ENCODE measurements at places on chromosomes 12 and 14. TPM values are rescaled to one million over a fixed set of nuclear protein-coding genes. Genes with fewer than 3 reads are reported as not detected.

DNA sequence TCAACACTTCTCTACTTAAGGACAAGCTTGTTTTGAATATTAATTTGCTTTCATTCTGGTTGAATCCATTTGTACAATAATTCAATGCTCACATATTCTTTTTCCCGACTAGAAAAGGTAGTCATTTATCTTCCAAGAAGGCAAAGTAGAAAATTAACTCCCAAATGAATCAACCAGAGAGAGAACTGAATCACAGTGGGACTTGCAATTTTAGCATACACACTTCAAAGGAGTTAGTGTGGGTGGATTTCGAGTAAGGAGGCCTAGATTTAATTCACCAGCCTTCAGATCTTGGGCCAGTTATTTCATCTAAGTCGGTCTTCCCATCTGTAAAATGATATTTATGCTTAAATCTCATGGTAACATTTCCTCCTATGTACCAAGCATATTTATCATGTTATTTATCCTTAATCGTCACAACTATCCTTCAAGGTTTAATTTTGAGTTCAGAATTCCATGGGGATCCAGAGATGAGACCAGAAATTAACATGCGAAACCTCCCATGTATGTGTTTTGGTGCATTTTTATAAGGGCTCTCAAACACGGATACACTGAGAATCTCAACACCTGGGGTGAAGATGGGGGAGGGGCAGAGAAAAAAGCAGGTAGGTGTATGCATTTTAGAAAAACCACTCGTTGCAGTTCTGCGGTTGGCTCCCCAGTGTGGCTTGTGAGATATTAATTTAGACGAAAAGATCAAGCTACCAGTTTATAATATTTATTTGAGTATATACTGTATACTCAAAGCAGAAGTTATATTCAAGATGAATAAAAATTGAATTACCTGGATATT is 38.9 kb upstream of the IL22 start:
- peaks cover 13% of the 10 kb centered on the region for H3K36me3 ChIP-seq
- H3K4me3 ChIP-seq: no peak overlapping the region
- no peak overlapping the region for H3K27ac ChIP-seq

Gene NRXN3
- 1.6 TPM for polyA plus RNA-seq

GRCh38 chr14:20934148-20934762 is 21.0 kb upstream of the RNASE2 start:
- H3K27ac ChIP-seq: no peak overlapping the region
- no peak overlapping the region for H3K4me3 ChIP-seq
- H3K27me3 ChIP-seq: peaks cover 14% of the 10 kb centered on the region
- DNase-seq: peak; percentile 27

DNA sequence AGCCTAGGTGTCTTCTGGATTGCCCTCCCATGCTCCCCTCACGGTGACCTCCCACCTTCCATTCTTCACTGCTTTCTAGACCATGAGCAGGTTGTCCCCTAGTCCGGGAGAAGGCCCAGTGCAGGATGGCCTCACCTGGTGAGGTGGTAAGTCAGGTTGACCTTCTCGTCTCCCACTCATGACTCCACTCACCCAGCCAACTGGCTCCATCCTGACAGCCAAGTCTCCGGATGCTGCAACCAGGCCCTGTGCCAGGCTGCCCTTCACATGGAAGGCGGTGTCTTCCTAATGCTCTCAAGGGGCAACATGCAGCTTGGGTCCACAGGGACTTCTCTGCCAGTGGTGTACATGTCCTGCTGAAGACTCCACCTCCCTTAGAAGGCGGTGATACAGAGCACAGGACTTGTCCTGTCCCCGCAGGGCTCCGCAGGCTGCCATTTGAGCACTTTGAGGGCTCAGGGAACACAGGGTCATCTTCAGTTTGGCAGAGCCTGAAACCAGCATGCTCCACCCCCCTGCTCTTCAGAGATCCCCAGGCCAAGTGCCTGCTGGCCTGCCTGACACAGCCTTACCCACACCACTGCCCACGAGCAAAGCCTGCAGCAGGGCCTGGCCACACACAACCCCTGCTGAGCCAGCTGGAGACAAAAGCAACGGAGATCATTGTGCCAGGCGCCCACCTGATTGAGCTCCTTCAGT is 25.4 kb downstream of the BATF start:
- H3K4me1 ChIP-seq: no peaks in the 10 kb centered on the region
- H3K27me3 ChIP-seq: no peaks in the 10 kb centered on the region
- H3K36me3 ChIP-seq: no peaks in the 10 kb centered on the region
- H3K27ac ChIP-seq: no peak overlapping the region

Gene ADAMTS20
- not detected for polyA plus RNA-seq

Gene CD4
- 0.02 TPM for polyA plus RNA-seq

DNA sequence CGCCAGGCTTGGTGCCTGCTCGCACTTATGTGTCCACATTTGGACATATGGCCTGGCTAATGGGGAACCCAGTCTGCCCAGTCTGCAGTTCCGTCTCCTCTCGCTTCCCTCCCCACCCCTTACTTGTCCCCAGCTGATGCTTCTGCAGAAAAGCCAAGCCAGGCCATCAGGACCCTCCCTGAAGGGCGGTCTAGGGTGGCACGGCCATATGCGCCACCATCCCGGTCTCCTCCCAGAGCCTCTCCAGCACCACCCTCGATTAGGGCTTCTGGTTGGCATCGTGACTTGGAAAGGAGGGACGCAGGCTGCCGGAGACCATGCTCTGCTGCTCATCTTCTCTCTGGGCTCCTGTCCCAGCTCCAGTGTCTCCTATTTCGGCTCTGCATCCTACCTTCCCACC is 54.6 kb downstream of the CALM1 start:
- H3K27me3 ChIP-seq: no peaks in the 10 kb centered on the region
- H3K36me3 ChIP-seq: no peaks in the 10 kb centered on the region
- peak overlapping the region; percentile 98 for H3K27ac ChIP-seq

- no peaks in the 10 kb centered on the region for H3K27me3 ChIP-seq
- no peak overlapping the region for H3K27ac ChIP-seq
- H3K4me1 ChIP-seq: no peaks in the 10 kb centered on the region
- H3K36me3 ChIP-seq: no peaks in the 10 kb centered on the region
- no peak for DNase-seq
These were observed 61.9 kb upstream of the IFNG-AS1 start for GRCh38 chr12:67927324-67927723.

- peaks cover 13% of the 10 kb centered on the region for H3K27me3 ChIP-seq
- H3K4me3 ChIP-seq: no peak overlapping the region
- no peak overlapping the region for H3K27ac ChIP-seq
These were observed 1.5 kb downstream of the OR4E1 start for GRCh38 chr14:21672116-21672515.

DNA sequence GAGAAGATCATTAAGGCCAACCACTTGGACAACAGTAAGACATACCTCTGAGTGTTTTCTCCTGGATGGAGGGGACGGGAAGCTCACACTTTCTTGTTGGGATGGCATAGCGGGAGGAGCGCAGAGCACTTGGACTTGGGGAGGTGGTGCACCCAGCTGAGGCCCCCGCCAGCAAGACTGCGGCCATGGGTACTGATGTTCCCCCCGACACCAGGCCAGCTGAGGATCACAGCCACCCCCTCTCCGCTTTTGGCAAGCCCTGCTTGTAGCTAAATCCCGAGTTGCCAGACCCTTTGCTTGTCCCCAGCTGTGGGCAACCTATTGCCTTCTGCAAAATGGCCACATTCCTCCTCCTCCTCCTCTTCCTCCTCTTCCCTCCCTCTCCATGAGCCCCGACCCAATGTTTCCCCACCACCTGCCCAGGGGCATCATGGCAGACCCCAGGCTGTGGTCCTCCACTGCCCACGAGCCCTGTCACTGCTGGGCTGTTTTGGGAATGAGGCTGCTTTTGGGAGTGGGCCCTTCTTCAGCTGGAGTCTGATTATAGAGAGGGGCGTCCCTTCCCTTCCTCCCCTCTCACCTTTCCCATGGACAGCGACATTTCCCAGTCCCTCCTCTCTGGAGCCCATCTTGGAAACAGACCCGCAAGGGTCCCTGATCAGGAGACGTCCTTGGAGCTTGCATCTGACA is 62.8 kb downstream of the PRMT8 start:
- H3K4me3 ChIP-seq: no peak overlapping the region
- H3K27me3 ChIP-seq: no peaks in the 10 kb centered on the region
- no peak for DNase-seq
- no peak overlapping the region for H3K27ac ChIP-seq

DNA sequence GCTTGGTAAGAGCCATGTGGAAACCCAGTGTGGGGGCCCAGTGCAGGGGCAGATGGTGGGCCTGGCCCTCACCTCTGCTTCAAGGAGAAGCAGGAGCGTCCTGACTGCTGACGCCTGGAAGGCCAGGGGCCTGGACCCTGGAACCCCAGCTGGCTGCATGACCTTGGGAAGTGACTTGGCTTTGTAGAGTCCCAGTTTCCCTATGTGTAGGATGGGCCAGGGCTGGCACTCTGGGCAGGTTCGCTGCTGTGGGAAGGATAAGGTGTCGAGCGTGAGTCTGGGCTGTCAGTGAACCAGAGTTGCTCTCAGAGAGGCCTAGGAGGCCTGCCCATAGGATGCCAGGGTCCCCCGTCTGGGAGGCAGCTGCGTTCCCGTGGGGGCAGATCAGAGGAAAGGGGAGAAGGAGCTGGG is 43.2 kb downstream of the TRAFD1 start:
- no peaks in the 10 kb centered on the region for H3K27me3 ChIP-seq
- H3K27ac ChIP-seq: no peak overlapping the region
- DNase-seq: no peak

DNA sequence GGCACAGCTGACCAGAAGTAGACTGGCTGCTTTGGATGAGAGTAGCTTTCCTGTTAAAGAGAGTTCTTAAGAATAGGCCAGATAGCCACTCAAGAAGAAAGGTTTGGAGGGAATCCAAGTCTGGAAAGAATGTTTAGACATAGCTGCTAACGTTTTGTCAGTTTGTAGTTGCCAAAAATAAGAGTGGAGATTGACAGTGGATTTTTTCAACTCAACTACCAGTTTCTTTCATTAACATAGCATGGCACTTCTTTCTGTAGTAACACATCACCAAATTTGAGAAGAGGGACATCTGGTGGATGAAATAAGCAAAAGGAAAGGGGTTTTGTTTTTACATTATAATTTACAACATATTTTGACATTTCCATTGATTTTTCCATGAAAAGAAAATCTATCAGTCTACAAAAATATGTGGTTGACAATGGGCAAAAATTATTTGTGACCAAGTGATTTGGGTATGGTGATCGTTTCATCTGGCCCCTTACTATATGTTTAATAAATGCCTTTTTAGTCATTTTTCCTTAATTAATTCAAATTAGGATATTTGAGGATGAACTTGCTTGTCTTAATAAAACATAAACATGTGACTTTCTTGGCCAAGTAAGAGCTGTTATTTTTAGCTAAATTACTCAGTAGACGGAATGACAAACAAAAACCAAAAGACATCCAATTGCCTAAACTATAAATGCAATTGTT is 71.1 kb downstream of the PTPRR start:
- DNase-seq: peak; percentile 5
- H3K27ac ChIP-seq: no peak overlapping the region
- H3K4me1 ChIP-seq: peaks cover 3% of the 10 kb centered on the region
- no peak overlapping the region for H3K4me3 ChIP-seq

DNA sequence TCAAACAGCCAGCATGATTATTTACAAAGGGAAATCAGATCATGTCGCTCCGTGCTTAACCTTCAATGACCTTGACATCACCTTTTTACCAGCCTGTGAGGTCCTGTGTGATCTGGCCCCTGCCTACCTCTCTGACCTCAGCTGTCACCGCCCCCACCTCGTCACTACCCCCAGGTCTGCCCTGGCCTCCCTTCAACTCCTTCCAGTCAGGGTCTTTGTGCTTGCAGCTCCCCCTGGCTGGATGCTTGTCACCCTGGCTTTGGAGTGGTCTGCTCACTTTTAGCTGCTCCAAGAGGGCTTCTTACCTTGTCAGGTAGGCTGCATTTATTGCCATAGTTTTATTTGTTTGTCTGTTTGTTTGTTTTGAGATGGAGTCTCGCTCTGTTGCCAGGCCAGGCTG is 8.2 kb upstream of the MAX start:
- H3K36me3 ChIP-seq: no peaks in the 10 kb centered on the region
- no peaks in the 10 kb centered on the region for H3K27me3 ChIP-seq
- H3K4me3 ChIP-seq: no peak overlapping the region
- no peak overlapping the region for H3K27ac ChIP-seq
- no peak for DNase-seq

Gene HPD
- polyA plus RNA-seq: 1.9 TPM

- peak overlapping the region; percentile 83 for H3K27ac ChIP-seq
- no peak overlapping the region for H3K4me3 ChIP-seq
- peaks cover 57% of the 10 kb centered on the region for H3K36me3 ChIP-seq
- DNase-seq: peak; percentile 79
- no peaks in the 10 kb centered on the region for H3K4me1 ChIP-seq
These were observed 25.1 kb downstream of the ANAPC5 start for GRCh38 chr12:121326996-121327674.

GRCh38 chr12:107109726-107110719 is 16.7 kb upstream of the CRY1 start:
- DNase-seq: no peak
- no peak overlapping the region for H3K4me3 ChIP-seq

- no peaks in the 10 kb centered on the region for H3K4me1 ChIP-seq
- peaks cover 16% of the 10 kb centered on the region for H3K36me3 ChIP-seq
- DNase-seq: no peak
- no peaks in the 10 kb centered on the region for H3K27me3 ChIP-seq
- no peak overlapping the region for H3K4me3 ChIP-seq
- no peak overlapping the region for H3K27ac ChIP-seq
These were observed 4.7 kb downstream of the GPX2 start for GRCh38 chr14:64937821-64938193.

DNA sequence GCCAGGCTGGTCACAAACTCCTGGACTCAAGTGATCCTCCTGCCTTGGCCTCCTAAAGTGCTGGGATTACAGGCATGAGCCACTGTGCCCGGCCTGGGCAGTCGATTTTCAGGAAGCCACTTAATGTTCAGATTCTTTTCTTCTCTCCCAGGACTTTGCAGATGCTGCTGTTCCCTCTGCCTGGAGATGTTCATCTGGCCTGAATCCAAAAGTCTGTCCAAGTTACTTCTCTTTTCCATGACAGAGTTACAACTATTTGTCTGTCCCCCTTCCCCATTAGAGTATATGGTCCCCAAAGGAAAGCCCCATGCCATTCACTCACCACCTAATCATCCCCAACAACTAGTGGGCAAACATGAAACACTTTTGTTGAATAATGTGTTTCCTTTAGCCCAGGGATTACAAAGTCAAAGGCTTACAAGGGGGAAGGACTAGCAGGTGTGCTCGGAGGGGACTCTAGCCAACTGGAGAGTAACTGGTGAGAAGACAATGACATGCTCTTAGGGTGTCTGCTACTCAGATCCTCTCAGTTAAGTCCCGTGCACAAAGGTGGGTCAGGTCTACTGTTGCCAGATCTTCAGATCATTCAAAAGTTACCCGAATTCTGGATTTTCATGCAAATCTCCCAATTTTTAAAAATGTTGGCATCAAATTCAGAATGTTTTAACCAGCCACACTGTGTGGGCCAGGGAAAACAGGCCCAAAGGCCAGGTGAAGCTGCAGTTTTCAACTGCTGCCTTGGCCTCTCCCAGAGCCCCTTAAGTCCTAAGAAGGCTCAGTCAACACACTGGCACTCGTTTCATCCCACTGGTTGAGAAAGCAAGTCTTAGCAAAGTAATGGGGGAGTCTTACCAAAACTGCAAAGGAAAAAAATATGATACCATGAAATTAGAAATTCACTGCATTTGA is 29.6 kb downstream of the NUDT4 start:
- DNase-seq: no peak
- H3K27ac ChIP-seq: peak overlapping the region; percentile 15
- H3K4me3 ChIP-seq: no peak overlapping the region
- peaks cover 66% of the 10 kb centered on the region for H3K36me3 ChIP-seq
- no peaks in the 10 kb centered on the region for H3K27me3 ChIP-seq
- peaks cover 24% of the 10 kb centered on the region for H3K4me1 ChIP-seq

GRCh38 chr12:53160000-53160399 is 20.5 kb upstream of the ZNF740 start:
- no peaks in the 10 kb centered on the region for H3K27me3 ChIP-seq
- no peaks in the 10 kb centered on the region for H3K4me1 ChIP-seq
- DNase-seq: peak; percentile 31
- H3K4me3 ChIP-seq: no peak overlapping the region
